Endothelial cell (in vitro differentiated cells): ENCODE measurements at places on chromosomes 16 and 17. TPM values are rescaled to one million over a fixed set of nuclear protein-coding genes. Genes with fewer than 3 reads are reported as not detected.

Gene TIMP2
- total RNA-seq: 41.5 TPM

Gene FSCN2
- 1.5 TPM for total RNA-seq

Gene RASL10B
- 1.7 TPM for total RNA-seq

Gene ZG16
- total RNA-seq: not detected

Gene PHOSPHO1
- not detected for total RNA-seq

Gene KRT20
- not detected for total RNA-seq

Gene TBC1D3I
- 0.23 TPM for total RNA-seq

Gene SPEM2
- 0.15 TPM for total RNA-seq

Gene EVI2B
- total RNA-seq: not detected

Gene CRHR1
- total RNA-seq: not detected

Gene RAB37
- total RNA-seq: 2.5 TPM

Gene TLCD2
- 4.4 TPM for total RNA-seq

Gene HYDIN
- 2.5 TPM for total RNA-seq

Gene MYO15B
- total RNA-seq: 224 TPM

Gene CCDC78
- total RNA-seq: 0.85 TPM

Gene PRSS36
- total RNA-seq: 0.74 TPM

Gene RNFT1
- total RNA-seq: 16.8 TPM

Gene COIL
- 14.6 TPM for total RNA-seq

Gene FOXJ1
- total RNA-seq: 2.1 TPM

Gene CA5A
- not detected for total RNA-seq

Gene CCT6B
- total RNA-seq: 3.9 TPM

Gene PLD6
- total RNA-seq: 0.21 TPM

Gene PMP22
- 314 TPM for total RNA-seq

Gene HS3ST3A1
- 1.1 TPM for total RNA-seq

Gene DDX42
- total RNA-seq: 110 TPM

Gene ENPP7
- not detected for total RNA-seq

Gene PRR11
- total RNA-seq: 16.0 TPM

Gene TPSAB1
- not detected for total RNA-seq

Gene RNF222
- total RNA-seq: not detected

Gene CD19
- total RNA-seq: not detected

Gene RTN4RL1
- not detected for total RNA-seq

Gene JMJD6
- 25.6 TPM for total RNA-seq

Gene PRSS33
- not detected for total RNA-seq

Gene CDRT15L2
- total RNA-seq: not detected

Gene COX6A2
- not detected for total RNA-seq

Gene SPN
- 1.5 TPM for total RNA-seq

Gene ST6GALNAC2
- 2.2 TPM for total RNA-seq

Gene KRTAP4-11
- not detected for total RNA-seq

Gene TSPOAP1
- 1.3 TPM for total RNA-seq

Gene LPO
- 0.31 TPM for total RNA-seq

Gene TLCD1
- total RNA-seq: 2.4 TPM

Gene YBX2
- total RNA-seq: 14.6 TPM

Gene ZKSCAN2
- 16.2 TPM for total RNA-seq

Gene ST6GALNAC1
- total RNA-seq: 0.77 TPM

Gene ATP2C2
- total RNA-seq: 2.7 TPM

Gene KREMEN2
- not detected for total RNA-seq
